ENCODE measurements at places on chromosomes 7 and 10.
A peak's percentile ranks its signal among the peaks of the same experiment; 100 is the strongest.

DNA sequence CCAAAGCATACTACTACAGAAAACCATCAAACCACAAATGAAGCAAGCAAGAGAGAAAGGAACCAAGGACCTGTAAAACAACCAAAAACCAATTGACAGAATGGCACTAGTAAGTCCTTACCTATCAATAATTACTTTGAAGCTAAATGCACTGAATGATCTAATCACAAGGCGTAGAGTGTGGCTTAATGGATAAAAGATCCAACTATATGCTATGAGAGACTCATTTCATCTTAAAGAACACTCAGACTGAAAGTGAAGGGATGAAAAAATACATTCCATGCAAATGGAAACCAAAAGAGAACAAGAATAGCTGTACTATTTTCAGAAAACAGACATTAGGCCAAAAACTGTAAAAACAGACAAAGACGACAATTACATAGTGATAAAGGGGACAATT, 70.7 kb downstream of the CRPPA start:
- no peak for DNase-seq

DNA sequence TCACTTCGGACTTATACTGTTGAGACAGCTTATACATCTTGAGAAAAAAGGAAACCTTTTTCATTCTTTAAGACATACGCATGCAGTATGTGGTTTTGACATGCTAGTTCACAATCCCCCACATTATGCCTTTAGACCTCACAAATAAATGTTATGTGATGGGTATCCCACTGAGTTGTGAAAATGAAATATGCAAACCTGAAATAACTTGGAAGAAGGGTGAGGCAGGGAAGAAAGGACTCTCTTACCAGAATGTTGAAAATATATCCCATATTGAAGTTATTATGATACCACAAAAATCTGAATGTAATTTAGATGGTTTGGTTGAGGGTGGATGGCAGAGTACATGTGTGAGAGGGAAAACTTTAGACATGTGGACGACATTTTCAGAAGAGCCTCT, 379.8 kb downstream of the BBS9 start:
- no peak for DNase-seq

DNA sequence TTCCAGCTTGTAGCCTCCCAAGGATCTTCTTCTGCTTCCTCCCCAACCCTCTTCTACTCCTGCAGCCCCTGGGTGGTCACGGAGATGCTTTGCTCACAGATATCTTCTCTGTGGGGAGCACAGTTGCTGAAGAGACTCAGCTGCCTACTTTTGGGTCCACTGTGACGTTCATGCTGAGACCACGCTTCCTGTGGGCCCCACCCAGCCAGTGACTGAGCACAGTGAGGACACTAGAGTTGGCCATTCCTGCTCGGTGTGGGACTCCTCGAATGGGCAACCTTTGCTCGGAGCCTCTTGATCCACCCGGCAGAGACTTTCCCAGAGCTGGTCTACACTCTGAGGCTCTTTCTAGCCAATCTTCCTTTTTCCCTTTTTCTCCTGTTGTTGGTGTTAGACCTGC, 73.9 kb downstream of the ADRA2A start:
- no peak for DNase-seq

- DNase-seq = peak; percentile 73
Measured at GRCh38 chr10:79386637-79387465, 39.6 kb downstream of the PPIF start.

DNA sequence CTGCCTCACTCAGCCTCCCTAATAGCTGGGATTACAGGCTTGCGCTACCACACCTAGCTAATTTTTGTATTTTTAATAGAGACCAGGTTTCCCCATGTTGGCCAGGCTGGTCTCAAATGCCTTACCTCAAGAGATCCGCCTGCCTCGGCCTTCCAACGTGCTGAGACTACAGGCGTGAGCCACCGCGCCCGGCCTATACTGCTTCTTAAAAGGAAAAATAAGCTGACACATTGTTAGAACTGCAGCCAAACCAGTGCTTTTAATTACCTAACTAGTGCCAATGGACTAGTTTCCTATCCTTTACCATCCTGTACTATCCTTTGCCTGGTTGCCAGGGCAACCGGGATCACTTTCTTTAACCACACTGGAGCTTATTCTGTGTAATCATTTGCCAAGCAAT, 108.0 kb downstream of the LRRTM3 start:
- no peak for DNase-seq

- DNase-seq = no peak
Measured at GRCh38 chr10:103254538-103255325, 9.0 kb downstream of the RPEL1 start.

DNA sequence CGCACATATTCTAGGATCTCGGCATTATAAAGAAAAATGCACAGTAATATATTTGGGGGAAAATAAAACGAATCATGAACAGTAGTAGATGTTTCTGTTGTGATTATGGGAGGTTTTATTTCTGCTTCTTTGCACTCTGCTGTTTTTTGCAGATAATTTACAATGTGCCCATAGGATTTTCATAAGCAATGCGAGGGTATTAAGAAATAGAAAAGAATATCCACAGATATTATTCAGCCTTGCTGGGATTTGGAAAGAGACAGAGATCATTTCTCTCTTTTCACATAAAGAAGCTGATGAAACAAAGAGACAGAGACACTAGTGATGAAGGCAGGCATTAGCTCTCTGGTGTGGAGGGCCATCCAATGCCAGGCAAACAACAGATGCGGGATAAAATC, 158.6 kb downstream of the KCNMA1 start:
- DNase-seq = no peak

DNA sequence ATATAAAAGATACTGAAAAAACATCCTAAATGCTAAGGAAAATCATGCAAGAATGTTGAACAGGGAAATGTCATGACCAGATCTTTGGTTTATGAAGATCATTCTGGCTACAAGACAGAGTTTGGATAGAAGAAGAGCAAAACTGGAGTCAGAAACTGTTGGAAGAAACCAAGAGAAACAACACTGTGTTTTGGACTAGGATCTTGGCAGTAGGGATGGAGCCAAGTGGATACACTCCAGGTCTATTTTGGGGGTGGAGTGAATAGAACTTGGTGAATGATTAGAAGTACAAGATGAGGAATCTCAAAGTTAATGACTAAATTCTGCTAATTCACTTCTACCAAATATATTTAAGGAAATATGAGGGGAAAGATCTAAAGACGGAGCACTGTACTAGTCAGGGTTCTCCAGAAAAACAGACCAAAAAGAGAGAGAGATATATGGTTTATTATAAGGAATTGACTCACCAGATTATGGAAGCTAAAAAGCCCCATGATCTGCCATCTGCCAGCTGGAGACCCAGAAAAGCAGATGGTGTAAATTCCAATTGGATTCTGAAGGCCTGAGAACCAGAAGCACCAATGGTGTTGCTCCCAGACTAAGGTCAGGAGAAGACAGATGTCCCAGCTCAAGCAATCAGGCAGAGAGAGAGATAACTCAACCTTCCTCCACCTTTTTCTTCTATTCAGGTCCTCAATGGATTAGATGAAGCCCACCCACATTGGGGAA, 254.9 kb downstream of the TRIL start:
- DNase-seq = no peak
